ENCODE measurements at places on chromosomes 2 and 18. TPM values are rescaled to one million over a fixed set of nuclear protein-coding genes. Genes with fewer than 3 reads are reported as not detected.

DSG4 gene
- not detected for total RNA-seq

TTR gene
- total RNA-seq, result 42.2 TPM

ARHGAP28 gene
- not detected for total RNA-seq

FAM110C gene
- 1.2 TPM for total RNA-seq

POLE4 gene
- total RNA-seq, result 106 TPM

ANKRD62 gene
- total RNA-seq, result not detected

CCDC195 gene
- total RNA-seq, result not detected

EDAR gene
- not detected for total RNA-seq

DNA sequence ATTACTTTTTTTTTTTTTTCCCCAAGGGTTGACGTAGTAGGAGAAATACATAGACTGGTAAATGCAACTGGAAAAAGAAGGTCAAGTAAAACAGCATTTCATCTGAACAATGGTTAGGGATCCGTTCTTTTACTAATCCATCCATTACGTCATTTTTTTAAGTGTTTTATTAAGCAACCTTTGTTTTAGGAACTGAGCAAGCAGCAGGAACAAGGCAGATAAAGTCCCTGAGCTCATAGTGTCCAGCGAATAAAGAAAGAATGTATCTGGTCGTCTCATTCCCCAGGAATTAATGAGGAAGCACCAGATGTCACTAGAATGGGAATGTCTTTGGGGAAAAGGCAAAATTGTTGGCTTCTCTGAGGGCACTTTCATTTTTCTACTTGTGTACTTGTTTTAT lies 842.4 kb downstream of the TDRD15 start:
- no peaks in the 10 kb centered on the region for H3K27me3 ChIP-seq
- no peak overlapping the region for H3K4me3 ChIP-seq
- no peaks in the 10 kb centered on the region for H3K4me1 ChIP-seq
- no peak for DNase-seq

- H3K27ac ChIP-seq, result no peak overlapping the region
- H3K36me3 ChIP-seq, result no peaks in the 10 kb centered on the region
- no peak overlapping the region for H3K4me3 ChIP-seq
These were observed 246.1 kb downstream of the RPRM start for GRCh38 chr2:153232464-153232863.

GRCh38 chr2:228407821-228408220 lies 226.3 kb upstream of the SPHKAP start:
- no peaks in the 10 kb centered on the region for H3K36me3 ChIP-seq
- no peaks in the 10 kb centered on the region for H3K4me1 ChIP-seq
- H3K4me3 ChIP-seq, result no peak overlapping the region

DNA sequence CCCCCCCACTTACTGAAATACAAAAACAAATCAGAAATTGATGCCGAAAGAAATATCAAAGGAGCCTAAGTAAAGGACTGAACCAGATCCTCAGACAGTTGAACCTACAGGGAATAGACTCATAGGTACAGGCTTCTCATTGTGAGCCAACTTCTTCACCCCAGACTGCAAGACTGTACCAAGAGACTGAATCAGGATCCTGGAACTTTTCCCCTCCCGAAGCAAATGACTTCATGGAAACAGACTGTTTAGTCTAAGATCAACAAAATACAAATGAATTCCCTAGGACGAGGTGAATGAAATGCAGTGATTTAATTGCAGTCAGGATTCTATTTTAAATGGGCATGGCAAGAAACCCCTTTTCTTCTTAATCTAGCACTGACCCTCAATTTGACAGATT lies 53.6 kb upstream of the RNF152 start:
- H3K27me3 ChIP-seq, result peaks cover 11% of the 10 kb centered on the region
- no peak overlapping the region for H3K27ac ChIP-seq
- no peaks in the 10 kb centered on the region for H3K36me3 ChIP-seq
- DNase-seq, result no peak
- no peaks in the 10 kb centered on the region for H3K4me1 ChIP-seq

DNA sequence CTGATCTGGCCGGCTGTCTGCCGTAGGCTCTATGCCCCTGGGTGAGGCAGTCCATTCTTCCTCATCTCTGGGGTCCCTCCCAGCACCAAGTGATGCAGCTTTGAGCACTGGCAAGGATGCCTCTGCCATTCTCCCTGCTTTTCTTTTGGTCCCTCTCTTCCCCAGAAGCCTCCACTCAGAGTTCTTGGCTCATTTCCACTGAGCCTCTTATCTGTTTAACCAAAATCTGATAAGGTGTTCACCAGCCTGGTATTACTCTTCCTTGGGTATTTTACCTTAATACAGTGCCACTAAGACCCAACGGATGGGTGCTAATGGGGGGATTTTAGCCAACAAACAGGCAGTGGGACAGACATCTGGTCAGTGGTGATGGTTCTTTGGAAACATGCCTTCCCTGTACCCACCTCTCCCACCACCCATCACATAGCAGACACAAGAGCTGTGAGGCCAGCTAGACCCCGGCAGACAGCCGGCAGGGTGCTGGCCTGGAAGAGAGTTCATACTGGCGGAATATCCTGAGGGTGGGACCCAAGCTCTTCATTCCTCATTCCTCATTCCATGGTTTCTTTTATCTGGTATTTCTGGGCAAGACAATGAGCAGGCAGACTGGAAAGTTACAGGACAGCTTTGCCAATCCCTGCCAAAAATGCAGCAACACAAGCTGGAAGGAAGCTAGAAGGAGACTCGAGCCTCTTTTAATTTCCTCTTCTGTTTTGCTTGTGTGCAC lies 34.6 kb downstream of the ZBTB7C start:
- no peak for DNase-seq
- no peak overlapping the region for H3K4me3 ChIP-seq

GRCh38 chr2:97766567-97766966 lies 53.2 kb downstream of the ZAP70 start:
- no peak overlapping the region for H3K27ac ChIP-seq
- no peaks in the 10 kb centered on the region for H3K4me1 ChIP-seq
- no peaks in the 10 kb centered on the region for H3K27me3 ChIP-seq

DNA sequence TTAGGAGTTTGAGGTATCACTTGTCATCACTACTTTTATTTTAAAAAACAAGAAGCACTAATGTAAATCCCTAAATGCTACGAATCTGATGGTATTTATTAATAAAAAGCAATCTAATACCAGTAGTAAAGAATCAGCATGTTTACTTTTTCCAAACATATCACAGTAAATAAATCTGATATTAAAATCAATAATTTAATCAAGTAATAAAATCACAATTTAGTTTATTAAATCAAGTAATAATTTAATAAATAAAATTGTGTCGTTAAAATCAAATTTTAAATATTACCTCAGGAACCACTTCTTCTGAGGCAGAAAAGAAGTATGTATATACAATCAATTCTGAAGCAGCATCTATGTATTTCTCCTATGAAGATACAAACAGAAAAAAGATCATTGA lies 18.0 kb downstream of the TMX3 start:
- no peaks in the 10 kb centered on the region for H3K4me1 ChIP-seq
- no peak overlapping the region for H3K27ac ChIP-seq
- no peaks in the 10 kb centered on the region for H3K27me3 ChIP-seq
- peaks cover 34% of the 10 kb centered on the region for H3K36me3 ChIP-seq

DNA sequence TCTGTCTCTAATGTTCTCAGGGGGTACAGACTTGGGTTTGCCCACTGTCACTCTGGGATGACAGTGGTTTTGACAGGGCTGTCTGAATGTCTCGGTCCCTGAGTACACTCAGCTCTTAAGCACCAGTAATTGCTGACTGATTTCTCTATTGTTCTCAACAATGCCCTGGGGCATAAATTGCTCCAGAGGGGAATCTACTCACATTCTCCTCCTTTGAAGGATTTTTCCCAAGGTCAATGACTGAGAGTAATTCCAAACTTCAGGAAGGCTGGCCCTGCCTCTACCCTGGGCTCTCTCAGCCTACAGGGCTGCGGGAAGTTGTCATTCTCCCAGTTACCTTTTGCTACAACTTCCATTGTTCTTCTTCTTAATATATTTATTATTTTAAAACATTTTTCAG lies 36.5 kb downstream of the MC2R start:
- no peaks in the 10 kb centered on the region for H3K27me3 ChIP-seq
- no peaks in the 10 kb centered on the region for H3K4me1 ChIP-seq
- H3K36me3 ChIP-seq, result no peaks in the 10 kb centered on the region
- no peak overlapping the region for H3K4me3 ChIP-seq
- H3K27ac ChIP-seq, result no peak overlapping the region
- DNase-seq, result no peak

DNA sequence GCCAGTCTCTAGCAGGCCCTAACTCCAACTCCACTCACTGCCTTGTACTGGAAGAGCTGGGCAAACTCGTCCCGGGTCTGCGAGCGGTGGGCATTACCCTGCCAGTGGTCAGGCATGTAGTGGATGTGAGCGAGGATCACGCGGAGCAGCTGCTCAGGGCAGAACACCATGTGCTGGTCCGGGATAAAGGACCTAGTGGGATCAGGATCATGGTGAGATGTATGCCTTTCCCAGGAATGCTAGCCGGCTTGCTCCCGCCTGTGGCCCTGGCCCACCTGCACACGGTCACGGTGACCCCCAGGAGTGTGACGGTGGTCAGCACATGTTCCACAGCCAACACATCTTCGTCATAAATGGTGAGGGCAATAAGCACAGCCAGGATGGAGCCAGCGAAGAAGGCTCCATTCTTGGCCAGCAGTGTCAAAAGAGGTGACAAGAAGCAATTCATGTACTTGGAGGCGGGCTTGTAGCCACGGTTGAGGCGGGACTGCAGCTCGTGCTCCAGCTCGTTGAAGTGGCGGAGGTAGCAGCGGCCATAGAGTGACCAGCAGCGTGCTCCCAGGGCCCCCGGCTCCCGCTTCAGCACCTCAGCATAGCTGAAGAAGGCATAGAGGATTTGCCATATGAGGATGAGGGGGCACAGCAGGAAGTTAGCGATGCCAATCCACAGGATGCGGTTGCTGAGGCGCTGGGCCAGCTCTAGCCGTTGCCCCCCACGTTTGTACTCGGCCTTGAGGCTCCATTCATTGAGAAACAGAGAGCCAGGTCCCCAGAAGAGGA lies 5.3 kb upstream of the ABCB6 start:
- no peak for DNase-seq
- peaks cover 21% of the 10 kb centered on the region for H3K4me1 ChIP-seq
- no peaks in the 10 kb centered on the region for H3K27me3 ChIP-seq
- H3K27ac ChIP-seq, result no peak overlapping the region
- peaks cover 39% of the 10 kb centered on the region for H3K36me3 ChIP-seq

- H3K4me3 ChIP-seq, result no peak overlapping the region
- DNase-seq, result no peak
- H3K27ac ChIP-seq, result no peak overlapping the region
- no peaks in the 10 kb centered on the region for H3K36me3 ChIP-seq
These were observed 69.4 kb upstream of the ITPRID2 start for GRCh38 chr2:181822097-181822496.

Measured in HepG2 (cell line).